A549 (cell line): ENCODE measurements at places on chromosomes 1 and 21. TPM values are rescaled to one million over a fixed set of nuclear protein-coding genes. Genes with fewer than 3 reads are reported as not detected.

DNA sequence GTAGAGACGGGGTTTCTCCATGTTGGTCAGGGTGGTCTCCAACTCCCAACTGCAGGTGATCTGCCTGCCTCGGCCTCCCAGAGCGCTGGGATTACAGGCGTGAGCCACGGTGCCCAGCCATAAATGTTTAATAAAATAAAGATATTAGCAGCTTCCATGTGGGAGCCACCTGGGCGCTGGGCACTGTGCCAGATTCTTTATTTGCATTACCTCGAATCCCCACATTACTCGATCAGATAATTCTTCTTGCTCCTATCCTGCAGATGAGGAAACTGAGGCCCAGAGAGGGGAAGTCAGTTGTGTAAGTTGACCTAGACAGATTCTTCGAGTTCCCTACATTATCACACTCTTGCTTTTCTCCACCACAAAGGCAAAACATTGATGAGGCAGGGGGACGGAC, 24.9 kb upstream of the TENT5B start:
- DNase-seq: no peak

DNA sequence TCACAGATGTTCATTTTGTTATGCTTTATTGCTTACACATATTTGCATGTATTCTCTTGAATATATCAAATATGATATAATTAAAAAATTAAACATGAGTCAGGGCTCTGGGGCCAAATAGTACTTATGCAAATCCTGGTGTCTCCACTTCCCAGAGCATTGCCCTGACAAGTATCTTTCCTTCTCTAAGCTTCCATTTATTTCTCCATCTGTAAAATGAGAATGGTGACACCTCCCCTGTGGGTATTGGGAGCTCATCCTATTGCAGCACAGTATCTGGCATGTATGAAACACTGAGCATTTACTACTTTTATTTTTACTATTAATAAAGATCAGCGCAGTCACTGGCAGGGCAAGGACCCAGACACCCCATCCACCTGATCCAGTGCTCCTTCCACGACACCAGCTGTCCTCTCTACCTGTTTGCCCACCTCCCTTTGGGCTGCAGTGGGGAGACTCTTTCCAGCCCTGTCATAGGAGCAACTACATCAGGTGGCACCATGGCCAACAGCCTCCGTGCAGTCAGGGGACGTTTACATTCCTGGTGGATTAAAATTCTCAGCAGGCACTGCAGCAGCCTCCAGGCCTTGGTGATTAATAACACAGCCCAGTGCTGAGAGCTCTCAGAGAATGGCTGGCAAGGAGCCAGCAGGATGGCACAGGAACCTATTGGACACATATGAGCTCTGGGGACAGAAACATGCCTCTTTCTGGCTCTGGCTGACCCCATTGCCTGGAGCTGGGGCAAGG, 113.0 kb downstream of the DMRTB1 start:
- DNase-seq: peak; percentile 30

DNA sequence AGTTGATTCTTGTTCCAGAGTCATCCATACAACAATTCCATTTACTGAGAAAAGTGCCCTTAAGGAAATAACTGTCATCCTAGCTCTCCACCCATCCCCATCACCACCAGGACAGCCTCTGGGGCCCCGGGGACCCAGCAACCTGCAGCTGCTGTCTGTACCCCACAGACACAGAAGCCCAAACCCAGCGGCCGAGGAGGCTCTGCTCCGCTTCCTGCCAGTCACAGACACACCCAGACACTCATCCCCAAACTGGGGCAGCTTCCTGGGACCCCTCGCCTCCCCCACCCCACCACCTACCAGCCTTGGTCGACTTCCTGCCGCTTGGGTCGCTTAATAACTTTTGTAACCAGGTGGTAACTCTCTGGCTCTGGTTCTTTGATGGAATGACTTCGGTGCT, 121.6 kb upstream of the SLC25A33 start:
- DNase-seq: no peak

GRCh38 chr1:84611796-84612195, 37.6 kb upstream of the CTBS start:
- DNase-seq: no peak

- DNase-seq: no peak
These were observed 9.2 kb upstream of the IFI44 start for GRCh38 chr1:78640462-78640861.

DNA sequence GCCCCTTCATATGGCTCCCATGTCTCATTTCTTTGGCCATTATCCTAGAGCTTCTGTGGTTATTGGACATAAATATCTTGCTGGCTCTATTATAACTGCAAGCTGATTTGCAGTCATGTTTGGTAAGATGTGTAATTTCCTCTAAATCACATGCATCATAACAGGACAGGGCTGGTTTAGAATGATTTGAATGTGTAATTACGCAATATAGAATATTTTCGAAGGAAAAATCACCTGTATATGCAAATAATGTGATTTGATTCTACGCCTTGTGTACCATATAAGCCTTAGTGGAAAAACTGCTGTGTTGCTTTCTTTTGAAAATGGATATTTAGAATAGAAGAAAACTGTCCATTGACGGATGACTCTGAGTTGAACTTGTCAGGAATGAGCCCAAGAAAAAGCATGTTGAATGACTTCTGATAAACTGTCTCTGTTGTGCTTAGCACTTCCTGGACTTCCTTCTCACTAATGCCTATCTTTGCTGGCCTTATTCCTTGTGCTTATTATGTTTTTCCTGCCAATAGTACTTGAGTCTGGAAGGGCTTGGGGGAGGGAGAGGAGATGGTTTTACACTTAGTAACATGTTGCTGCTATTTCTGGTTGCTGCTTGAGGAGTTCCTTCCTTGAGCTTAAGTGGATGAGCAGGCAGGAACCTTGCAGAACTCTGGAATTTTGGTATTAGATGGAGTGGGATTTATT, 6.5 kb downstream of the CACHD1 start:
- DNase-seq: no peak

DNA sequence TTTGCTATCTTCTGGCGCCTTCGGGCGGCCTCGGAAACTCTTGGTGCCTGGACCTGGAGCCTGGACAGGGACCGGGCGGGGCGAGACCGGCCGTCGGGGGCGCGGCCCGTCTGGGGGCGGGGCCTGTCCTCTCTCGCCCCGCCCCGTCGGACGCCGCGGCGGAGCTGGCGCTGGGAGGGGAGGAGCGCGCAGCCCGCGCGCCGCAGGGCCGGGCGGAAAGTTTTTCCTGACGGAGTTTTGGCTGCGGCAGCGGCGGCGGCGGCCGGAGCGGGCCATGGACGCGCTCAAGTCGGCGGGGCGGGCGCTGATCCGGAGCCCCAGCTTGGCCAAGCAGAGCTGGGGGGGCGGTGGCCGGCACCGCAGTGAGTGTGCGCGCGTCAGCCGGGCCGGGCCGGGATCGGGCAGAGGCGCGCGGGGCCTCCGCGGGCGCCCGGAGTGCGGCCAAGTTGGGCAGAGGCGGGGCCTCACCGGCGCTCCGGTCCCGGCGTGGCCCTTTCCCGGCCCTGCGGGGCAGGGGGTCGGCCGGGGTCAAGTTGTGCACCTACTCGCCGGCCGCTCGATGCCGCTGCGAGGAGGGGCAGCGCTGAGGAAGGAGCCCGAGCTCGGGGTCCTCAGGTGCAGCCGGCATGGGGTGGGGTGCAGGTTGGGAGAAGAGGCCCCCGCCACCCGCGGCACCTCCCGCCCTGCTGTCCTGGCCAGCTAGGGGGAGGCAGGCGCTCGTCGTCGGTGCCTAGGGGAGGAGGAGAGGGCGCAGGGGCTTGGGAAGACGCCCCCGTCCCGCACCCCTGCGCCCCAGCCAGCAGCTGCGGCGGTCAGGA, at the start of gene LDLRAP1:
Gene LDLRAP1, plus strand, starts transcription at position 182 of the 818 bp plus-strand sequence. Its CDS starts 93 bp downstream, at position 275.
- peak; percentile 59 for DNase-seq

DNA sequence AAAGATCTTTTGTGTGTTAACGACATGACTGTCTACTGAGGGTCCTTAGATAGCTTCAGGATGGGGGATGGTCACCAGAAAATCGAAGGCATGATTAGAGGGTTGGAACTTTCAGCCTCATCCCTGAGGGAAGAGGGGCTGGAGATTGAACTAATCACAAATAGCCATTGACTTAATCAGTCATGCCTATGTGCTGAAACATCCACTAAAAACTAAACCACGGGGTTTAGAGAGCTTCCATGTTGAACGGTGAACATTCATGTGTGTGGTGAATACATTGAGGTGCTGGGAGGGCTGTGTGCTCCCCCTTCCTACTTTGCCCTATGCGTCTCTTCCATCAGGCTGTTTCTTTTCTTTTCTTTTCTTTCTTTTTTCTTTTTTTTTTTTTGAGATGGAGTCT, 17.0 kb downstream of the RBP7 start:
- no peak for DNase-seq

- DNase-seq: no peak
These were observed 176.8 kb downstream of the DISC1 start for GRCh38 chr1:231803353-231803752.

DNA sequence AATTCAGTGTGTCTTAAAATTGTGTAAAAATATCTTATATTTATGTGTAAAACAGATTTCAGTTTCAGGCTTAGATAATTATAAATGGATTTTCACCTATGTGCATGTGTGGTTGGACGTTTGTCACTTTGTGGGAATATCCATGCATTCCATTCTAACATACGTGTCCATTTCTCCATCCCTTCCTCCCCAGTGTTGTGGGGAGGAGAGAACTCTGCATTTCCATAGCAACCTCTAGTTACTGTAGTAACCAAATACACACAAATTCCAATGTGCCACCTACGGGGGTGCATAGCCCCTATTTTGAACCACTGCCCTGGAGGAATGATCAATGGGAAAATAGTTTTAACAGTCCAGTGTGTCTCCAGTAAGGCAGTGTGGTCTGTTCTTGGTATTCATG, 79.0 kb downstream of the RASAL2 start:
- no peak for DNase-seq

- DNase-seq: no peak
These were observed 69.2 kb downstream of the MATN1 start for GRCh38 chr1:30654188-30654587.

- DNase-seq: peak; percentile 72
These were observed 85.7 kb downstream of the BRINP2 start for GRCh38 chr1:177256153-177257075.

DNA sequence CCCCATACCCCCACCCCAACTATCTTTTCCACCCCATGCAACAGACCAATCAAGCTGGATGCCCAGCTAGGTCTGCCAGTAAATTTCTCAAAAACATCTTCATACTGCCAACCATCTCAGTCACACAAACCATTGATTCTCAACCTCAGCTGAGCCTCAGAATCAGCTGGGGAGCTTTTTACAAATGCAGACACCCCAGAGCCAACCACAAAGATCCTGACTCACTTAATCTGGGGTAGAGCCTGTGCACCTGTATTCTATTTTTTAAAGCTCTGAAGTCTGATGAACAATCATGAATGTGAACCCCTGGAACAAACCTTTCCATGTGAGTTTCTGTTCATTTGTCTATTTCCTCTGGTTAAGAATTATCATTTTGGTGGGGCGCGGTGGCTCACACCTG, 66.0 kb downstream of the ZNF281 start:
- no peak for DNase-seq

DNA sequence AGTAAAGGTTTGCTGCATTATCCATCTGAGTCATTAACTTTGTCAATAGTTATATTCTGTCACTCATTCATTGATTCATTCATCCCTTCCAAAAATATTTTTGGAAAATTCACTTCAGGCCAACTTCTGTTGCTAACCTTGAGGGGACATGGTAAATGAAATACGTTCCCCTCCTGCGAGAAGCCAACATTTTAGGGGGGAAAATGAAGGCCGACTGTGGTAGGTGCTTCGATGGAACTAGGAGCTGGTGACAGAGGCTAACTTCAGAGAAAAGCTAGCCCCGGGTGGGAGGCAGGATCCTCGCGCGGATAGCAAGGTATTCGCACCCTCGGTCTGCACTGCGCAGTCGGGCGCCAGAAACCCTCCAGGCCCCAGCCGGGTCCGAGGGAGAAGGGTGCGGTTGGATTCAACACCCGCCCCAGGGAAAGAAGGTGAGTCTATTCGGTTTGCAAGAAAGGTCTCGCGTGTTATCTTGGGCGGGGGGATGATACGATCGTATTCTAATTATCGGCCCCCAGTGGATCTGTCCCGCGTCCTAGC, 646 bp upstream of the RRP15 start:
- no peak for DNase-seq

GRCh38 chr1:232501854-232502253, 128.1 kb downstream of the SIPA1L2 start:
- no peak for DNase-seq

DNA sequence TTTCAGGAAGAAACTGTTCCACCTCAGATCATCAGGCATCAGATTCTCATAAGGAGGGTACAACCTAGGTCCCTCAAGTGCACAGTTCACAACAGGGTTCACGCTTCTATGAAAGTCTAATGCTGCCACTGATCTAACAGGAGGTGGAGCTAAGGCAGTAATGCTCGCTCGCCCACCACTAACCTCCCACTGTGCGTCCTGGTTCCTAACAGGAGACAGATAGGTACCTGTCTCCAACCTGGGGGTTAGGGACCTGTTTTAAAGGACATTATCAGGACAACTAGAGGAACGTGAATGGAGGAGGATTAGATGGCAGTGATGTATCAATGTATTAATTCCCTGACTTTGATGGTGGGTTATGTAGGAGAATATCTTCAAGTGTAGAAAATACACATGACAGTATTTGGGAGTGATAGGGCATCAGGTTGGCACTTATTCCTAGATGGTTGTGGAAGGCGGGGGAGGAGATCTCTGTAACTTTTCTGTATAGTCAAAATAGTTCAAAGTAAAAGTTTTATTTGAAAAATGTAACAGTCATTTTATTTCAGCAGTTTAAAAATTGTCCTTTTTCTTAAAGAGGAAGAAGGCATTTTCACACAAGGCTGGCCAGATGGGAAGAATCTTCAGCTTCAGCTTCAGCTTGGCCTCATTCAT, 43.9 kb downstream of the DEGS1 start:
- DNase-seq: no peak

DNA sequence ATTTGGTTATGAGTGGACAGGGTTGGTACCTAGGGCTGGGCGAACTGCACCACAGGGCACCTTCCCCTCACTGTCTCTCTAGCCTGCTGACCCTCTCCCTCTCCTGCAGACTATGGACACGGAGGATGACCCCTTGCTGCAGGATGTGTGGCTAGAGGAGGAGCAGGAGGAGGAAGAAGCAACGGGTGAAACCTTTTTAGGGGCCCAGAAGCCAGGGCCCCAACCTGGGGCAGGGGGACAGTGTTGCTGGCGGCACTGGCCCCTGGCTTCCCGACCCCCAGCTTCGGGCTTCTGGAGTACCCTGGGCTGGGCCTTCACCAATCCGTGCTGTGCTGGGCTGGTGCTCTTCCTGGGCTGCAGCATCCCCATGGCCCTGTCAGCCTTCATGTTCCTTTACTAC, 21.9 kb downstream of the DISP3 start:
- DNase-seq: no peak

- DNase-seq: no peak
These were observed 113.5 kb downstream of the PRDM2 start for GRCh38 chr1:13813398-13814012.

- no peak for DNase-seq
These were observed 11.1 kb downstream of the TMEM240 start for GRCh38 chr1:1529321-1529720.

GRCh38 chr1:107254306-107254705, 113.5 kb downstream of the NTNG1 start:
- no peak for DNase-seq

- DNase-seq: peak; percentile 30
These were observed 4.6 kb downstream of the DMAP1 start for GRCh38 chr1:44217809-44218410.

The FMOD gene
- polyA plus RNA-seq: not detected in 3 replicates

The TRIM62 gene
- polyA plus RNA-seq: 1.1 to 1.6 TPM (median 1.5 TPM) in 3 replicates

The TEDDM1 gene
- not detected in 3 replicates for polyA plus RNA-seq

The CTH gene
- 2.3 to 3.8 TPM (median 3.7 TPM) in 3 replicates for polyA plus RNA-seq

The ACBD3 gene
- polyA plus RNA-seq: 27.0 to 30.2 TPM (median 29.8 TPM) in 3 replicates

The HSPG2 gene
- polyA plus RNA-seq: 42.7 to 51.6 TPM (median 43.5 TPM) in 3 replicates
